ENCODE measurements at places on chromosomes 13 and 19. TPM values are rescaled to one million over a fixed set of nuclear protein-coding genes. Genes with fewer than 3 reads are reported as not detected.

The OXGR1 gene
- total RNA-seq = 0.31 TPM

The IRGC gene
- total RNA-seq = not detected

The KMT2B gene
- total RNA-seq = 49.6 TPM

The PCDH20 gene
- total RNA-seq = 9.2 TPM

The KASH5 gene
- not detected for total RNA-seq

The ZNF486 gene
- 18.9 TPM for total RNA-seq

The LYPD3 gene
- 0.88 TPM for total RNA-seq

The ZNF492 gene
- total RNA-seq = not detected

The TARM1 gene
- total RNA-seq = not detected

The LHB gene
- not detected for total RNA-seq

Measured in endodermal cell (in vitro differentiated cells).